ENCODE measurements at places on chromosomes 16 and 17.
A peak's percentile ranks its signal among the peaks of the same experiment; 100 is the strongest.

- peak; percentile 95 for DNase-seq
Observed at GRCh38 chr17:76681222-76682137, 29.3 kb downstream of the MXRA7 start.

DNA sequence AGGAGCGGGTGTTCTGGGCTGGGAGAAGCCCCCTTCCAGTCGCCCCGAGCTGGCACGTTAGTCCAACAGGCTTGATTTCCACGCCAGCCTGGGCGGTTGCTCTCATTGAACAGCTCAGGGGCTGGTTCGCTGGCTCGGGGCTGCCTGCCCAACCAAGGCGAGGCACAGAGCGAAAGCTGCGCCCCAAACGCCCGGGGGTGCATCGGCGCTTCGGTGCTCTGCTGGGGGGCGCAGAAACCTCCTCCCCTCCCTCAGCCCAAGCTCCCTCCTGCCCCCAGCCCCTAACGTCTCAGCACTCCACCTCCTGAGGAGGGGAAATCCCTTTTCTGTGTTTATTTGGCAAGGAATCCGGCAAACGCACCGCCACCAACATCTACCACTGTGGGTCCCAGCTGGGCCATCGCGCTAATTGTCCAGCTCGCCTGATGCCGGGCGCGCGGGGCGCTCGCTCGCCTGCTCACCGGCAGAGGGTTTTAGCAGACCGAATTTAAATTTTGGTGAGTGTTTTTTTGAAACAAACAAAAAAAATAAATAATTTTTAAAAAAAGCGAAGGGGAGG, 29.5 kb upstream of the RBFOX1 start:
- DNase-seq: no peak

- no peak for DNase-seq
Observed at GRCh38 chr16:60905811-60906210, 1130.4 kb downstream of the CDH8 start.

GRCh38 chr17:64785011-64785421, 122.9 kb upstream of the SMURF2 start:
- no peak for DNase-seq

DNA sequence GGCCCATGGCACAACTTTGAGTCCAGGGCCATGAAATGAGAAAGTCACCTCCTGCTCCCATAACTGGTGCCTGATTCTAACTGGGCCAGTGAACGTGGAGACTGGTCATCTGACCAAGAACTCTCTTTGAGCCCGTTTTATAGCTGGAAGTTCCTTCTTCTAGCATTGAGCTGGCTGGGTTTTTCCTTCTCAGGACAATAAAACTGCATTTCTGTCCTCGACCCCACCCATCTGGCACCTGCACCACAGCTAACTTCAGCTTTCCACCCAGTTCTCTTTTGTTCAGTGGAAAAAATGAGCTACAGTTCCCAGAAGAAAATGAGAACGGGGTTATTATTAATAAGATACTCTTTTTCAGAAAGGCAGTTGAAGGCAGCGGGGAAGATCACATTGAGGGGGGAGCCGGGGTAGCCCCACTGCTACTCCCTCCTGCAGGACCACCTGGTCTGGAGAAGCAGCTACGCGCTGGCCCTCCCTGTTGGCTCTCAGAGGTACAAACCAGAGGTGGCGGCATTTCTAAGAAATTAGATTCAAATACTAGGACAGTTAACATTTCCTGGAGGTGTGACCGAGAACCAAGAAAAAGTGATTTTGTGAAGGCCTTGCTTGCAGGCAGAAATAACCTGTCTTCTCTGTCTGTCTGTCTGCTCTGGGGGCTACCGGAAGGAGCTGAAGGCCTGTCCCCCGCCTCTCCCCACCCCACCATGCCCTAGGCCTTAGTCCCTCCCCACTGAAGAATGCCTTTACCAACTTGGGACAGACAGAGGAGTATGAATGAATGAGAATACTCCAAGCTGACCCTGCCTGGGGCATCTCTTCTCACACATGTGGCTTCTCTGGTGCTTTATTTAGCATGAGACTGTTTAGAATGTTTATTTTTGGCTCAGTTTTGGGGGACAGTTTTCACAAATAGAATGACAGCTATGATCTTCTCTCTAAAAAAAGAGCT, 123.9 kb downstream of the XYLT1 start:
- no peak for DNase-seq

DNA sequence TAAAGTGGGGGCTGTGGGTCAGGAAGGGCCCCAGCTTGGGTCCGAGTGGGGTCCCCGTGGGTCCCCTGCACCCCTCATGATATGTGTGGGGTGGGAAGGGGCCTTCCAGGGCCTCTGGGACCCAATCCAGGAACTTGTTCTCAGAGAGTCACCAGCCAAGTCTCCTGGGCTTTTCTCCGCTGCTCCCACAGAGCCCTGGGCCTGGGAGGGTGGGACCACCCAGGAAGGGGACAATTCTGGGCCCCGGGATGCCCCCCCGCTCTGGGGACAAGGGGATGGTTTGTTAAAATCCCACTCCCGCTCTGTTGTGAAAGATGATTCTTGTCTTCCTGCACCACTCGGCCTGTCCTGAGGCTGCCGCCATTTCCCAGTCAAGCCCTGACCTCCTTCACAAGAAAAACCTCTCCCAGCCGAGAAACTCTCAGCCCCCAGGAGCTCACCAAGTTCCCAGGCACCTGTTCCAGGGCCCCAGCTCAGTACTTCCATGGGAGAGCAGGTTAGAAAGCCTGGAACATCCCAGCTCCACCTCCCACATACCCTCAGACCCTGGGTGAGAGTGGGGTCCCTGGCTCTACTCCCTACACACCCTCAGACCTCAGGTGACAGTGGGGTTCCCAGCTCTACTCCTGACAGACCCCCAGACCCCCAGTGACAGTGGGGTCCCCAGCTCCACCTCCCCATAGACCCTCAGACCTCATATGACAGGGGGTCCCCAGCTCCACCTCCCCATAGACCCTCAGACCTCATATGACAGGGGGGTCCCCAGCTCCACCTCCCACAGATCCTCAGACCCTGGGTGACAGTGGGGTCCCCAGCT, 75.1 kb downstream of the METRNL start:
- no peak for DNase-seq

- DNase-seq: no peak
Observed at GRCh38 chr17:79331492-79331891, 256.9 kb downstream of the ENGASE start.

DNA sequence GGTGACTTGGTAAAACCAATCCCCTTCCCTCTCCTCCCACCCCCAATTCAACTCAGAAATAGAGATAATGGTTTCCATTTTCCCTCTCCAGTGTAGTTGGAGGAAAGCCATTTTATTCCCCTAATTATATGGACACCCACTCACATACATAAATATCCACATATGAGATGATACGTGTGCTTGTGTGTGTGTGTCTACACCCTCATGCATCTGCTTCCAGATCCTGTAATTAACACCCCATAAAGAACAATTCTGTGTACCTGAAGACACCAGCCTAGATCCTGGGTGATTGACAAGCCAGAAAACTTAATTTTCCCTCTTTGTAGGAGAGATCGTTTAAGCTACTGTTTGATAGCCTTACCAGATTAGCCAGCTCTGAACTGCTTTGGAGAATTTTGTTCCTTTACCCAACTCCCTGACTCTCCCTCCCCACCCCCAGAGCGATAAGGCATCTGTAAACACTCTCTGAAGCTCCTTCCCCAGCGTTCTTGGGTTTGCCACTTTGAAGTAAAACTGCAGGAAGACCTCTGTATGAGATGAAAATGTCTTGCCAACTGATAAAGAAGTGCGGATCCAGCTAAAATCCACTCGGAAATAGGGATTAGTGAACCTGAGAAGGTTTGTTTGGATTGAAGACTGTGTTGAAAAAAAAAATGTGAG, 175.7 kb downstream of the RGS9 start:
- no peak for DNase-seq

DNA sequence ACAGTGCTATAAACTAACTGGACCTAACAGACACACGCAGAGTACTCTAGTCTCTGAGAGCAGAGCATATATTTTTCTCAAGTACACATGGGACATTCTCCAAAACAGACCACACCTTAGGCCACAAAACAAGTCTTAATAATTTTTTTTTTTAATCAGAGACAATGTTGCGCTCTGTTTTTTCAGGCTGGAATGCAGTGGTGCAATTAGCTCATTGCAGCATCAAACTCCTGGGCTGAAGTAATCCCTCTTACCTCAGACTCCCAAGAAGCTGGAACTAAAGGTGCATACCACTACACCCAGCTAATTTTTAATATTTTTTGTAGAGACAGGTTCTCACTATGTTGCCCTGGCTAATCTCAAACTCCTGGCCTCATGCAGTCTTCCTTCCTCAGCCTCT, 37.7 kb downstream of the ULK2 start:
- no peak for DNase-seq

DNA sequence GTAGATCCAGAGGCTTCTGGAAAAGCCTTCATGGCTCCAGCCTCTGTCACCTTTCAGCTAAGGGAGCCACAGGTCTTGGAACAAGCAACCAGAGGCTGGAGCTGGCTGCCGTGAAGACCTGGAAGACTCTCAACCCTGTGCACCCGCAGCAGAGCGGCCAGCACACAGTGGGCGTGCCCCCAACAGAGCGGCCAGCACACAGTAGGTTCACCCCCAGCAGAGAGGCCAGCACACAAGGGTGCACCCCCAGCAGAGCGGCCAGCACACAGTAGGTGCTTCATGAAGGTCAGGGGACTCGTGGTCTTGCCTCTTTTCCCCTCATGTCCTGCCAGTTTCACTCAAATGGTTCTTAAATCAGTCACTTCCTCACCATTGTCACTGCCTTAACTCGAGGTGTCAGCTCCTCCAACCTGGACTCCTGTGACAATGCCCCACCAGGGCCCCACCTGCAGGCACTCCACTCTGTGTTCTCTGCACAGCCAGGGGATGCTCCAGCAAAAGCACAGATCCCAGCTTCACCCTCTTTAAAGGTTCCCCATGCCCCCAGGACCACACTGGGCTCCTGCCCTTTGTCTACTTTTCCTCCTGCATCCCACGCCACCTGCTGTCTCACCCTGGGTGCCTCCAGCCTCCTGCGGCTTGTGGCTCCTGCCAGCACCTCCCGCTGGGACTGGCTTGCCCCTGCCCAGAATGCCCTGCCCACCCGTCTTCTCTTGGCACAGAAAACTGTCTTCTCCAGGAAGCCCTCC, 42.4 kb upstream of the DOC2B start:
- no peak for DNase-seq

DNA sequence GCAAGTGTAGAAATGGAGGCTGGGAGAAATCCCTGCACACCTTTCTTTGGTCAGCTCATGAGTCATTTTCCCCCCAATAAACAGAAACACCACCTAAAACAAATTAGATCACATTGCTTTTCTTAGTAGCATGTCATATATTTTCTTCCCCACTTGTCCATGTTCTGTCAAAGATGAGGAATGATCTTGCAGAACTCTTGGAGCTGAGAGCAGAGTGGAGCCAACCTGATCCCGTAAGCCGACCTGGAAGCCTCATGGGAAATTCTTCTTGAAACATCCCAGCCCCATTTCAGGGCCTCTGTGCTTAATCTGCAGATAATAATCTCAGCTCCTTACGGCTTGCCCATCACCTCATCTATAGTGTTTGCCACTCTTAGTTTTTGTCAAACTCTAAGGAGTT, 284.6 kb upstream of the ELAC2 start:
- no peak for DNase-seq

DNA sequence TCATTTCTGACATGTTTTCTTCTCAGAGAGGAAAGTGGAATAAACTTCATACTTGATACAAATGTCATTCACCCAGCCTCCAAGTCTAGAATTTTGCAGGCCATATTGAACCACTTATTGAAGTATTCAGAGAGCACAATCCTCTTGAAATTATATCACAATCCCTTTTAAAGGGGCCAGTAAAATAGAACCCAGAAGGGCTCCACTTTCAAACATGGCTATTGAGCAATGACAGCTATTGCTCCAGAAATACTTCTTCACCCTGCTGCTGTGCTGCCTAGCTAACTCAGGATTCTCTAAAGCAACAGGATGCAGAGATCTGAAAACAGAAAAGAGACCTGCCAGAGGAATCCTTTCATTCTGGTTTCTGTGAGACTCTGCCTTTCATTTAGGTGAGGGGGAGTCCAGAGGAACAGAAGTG, 275.0 kb upstream of the CDH5 start:
- no peak for DNase-seq

DNA sequence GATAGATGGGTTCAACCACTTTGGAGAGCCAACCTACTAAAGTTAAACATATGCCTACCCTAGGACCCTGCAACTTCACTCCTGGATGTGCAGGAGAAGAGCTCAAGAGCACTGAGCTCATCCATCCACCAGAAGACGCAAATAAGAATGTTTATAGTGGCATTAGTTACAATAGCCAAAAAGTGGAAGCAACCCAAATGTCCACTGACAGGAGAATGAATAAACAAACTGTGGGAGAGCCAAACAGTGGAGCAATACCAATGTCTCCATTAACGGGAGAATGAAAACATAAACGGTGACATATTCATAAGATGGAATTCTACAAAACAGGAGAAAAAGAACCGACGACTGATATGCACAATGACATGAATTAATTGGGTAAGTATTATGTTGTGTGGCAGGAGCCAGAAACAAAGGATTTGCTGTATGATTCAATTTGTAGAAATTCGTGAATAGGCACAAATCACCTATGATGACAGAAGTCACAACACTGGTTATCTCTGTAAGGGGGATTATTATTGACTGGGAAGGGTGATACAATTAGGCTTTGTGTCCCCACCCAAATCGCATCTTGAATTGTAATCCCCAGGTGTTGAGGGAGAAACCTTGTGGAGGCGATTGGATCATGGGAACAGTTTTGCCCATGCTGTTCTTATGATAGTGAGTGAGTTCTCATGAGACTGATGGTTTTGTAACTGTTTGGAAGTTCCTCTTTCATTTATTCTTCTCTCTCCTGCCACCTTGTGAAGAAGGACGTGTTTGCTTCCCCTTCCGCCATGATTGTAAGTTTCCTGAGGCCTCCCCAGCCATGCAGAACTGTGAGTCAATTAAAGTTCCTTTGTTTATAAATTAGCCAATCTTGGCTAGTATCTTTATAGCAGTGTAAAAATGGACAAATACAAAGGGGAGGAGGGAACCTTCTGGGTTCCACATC, 57.9 kb upstream of the PLCG2 start:
- no peak for DNase-seq

GRCh38 chr17:55606488-55606815, 95.2 kb upstream of the SMIM36 start:
- DNase-seq: no peak

DNA sequence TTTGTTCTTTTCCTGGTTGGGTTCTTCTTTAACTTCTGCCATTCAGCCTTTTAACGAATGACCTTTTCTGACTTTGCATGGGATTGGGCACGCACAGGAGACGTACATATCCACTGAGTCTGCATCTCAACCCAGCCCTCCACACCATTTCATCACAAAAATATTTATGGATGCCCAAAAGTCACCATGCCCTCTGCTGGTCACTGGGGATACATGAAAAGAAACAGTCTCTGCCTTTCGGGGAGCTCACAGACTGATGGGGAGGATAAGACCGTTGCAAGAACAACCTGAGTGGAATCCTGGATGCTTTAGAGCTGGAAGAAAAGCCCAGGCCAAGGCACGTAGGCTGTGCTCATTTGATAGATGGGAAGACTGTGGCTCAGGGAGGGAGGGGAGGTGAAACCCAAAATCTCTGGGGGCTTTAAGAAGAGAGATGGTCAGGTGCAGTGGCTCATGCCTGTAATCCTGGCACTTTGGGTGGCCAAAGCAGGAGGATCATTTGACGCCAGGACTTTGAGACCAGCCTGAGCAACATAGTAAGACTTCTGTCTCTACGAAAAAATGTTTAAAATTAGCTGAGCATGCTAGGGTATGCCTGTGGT, 7.9 kb upstream of the MT2A start:
- peak; percentile 79 for DNase-seq
